ENCODE measurements at places on chromosomes 5 and 9.

DNA sequence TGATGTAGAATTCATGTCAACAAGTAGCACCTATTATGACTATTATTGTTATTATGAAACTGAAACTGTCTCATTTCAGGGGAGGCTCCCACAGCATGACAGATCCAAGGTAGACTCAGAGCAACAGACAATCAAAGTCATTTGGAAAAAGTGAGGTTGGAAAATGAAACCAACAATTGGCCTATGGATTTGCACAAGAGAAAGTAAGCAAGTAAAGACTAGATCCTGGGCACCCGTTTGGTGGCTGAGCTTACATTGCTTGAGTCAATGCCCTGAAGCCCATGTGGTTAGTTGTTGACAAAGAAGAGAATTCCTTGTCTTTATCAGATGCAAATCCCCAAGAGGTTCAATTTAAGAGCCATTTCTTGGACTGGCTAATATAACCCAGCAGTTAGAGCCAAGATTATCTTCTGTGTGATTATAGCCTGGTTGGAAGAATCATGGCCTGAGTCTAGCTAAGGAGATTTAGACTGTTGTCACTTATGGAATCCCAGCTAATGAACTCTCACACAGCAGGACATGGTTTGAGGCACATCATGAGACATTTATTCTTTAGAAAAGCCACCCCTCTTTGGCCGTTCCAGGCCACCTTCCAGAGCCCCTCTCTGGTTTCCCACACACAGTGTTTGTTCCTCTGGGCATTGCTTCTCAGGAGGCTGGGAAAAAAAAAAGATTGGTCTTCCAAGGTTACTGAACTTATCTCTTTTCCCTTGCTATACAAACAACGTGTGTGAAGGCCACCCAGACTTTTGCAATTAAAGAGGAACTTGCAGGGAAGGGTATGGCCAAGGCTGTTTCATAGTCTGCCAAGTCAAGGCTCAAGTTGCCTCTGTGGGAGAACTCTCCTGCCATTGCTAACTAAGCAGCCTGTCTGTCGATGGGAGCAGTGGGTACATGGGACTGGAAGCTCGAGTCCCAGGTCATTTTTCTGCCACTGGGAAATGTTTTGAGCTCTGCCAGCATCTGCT, 399.5 kb downstream of the ENC1 start:
- DNase-seq = no peak

DNA sequence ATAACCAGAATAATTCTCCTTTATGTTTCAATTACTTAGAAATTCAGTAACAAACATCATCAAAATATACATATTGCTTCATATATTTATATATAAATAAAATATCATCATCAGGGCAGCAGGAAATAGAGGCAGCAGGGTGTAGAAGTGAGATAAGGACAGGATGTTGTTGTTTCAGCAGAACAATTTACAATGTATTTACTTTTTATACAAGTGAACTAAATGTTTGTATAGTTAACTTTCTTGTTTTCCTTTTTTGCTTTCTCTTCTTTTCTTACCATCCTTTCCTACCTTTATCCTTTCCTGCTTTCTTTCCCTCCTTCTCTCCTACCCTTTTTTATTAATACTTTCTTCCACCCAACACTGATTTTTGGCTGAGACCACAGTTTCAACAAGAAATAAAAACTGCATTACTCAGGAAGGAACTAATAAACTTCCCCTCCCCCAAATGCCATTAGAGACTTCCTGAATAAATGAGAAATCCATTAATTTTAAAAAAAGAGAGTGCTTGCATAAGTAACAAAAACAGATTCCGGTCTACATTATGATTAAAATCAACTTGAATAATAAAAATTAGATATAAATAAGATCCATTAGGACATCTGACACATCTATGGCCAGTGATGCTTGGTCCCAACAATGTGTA, 159.8 kb upstream of the ACOT12 start:
- no peak for DNase-seq

- no peak for DNase-seq
These were observed 45.3 kb downstream of the MAP1B start for GRCh38 chr5:72152545-72152944.

DNA sequence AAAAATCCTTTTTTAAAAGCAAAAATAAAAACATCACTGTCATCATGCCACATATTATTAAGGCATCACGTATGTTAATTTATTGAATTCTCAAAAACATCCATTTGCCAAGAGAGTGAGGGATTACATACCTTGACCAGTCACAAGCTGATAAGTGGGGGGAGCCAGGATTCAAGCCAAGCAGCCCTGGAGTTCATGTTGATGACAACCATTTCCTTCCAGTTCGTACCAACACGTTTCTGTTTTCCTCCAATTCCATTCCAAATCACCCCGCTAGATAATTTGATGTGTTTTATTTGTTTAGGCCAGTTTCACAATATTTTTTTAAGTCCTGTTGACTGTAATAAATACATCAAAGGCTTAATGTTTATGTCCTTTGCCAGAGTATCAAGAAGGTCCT, 53.0 kb downstream of the SLC1A3 start:
- no peak for DNase-seq

DNA sequence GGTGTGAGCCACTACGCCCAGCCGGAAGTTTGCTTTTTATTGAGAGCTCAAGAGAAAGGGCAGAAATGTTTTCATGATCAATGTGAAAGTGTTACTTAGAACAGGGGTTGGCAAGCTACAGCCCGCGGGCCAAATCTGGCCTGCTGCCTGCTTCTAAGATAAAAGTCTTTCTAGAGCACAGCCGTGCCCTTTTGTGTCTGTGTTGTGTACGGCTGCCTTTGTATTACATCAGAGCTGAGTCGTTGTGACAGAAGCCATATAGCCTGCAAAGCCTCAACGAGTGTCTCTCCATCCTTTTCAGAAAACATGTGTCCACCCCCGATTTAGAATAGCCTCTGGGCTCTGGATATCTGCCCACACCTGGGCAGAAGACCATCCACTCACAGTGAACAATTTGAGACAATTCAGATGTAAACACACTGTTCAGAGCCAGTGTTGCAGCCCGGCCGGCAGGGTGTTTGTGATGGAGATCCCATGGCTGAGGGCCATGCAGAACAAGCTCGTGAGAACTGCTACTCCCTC, 28.8 kb downstream of the AK8 start:
- DNase-seq = no peak

DNA sequence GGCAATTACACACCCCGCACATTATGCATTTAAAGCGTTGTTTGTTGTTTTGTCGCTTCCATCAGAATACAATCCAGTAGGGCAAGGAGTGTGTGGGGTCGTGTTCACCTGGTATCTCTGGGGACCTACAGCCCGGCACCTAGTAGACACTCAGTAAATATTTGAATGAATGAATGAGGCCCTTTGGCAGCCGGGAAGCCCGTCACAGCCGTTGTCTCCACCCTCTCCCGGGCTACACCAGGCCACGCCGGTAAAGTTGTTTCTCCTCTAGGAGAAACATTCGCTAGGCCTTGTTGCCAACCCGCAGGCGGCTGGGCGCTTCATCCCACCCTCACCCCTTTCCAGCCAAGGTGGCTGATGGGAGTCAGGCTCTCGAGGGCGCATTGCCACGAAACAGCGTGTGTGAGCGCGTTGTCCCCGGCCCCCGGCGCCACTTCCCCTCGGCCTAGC, 876 bp upstream of the JAK2 start:
- DNase-seq = no peak

DNA sequence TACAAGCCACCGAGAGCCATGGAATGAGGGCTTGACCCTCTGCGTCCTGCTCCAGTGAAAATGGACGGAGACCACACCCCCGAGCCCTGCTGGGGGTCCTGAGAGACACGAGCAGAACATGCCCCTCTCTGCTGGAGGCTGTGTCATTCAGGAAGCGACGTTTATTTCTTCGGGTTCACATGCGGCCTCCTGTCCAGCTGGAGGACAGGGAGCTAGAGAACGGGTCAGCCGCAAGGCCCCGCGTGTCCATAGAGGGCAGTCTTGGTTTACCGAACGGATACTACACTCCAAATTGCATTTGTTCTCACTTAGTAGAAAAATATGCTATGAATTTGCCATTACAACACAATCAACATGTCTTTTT, 36.1 kb downstream of the MRPL36 start:
- DNase-seq = no peak

DNA sequence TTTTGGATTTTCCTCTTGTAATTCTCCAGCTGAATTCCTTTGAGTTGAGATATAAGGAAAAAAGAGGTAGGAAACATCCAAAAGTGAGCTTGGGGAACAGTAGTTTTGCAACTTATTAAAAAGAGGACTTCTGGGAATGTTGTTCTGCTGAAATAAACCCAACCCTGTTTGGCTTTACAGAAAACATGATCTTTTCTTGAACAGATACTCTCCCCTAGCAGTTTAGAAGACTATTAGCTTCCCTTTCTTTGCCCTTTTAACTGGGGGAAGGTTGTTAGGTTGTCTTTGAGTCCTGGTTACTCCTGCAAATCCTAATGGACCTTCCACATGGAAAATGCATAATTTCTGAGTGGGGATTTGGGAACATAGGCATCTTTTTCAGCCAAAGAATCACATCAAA, 168.7 kb upstream of the RPS23 start:
- no peak for DNase-seq

- no peak for DNase-seq
These were observed 75.0 kb upstream of the IL6ST start for GRCh38 chr5:56069652-56070226.
